ELR (cell line): ENCODE measurements at places on chromosomes 12 and 14.

- DNase-seq = no peak
Observed at GRCh38 chr12:57235017-57235727, 5.7 kb downstream of the SHMT2 start.

DNA sequence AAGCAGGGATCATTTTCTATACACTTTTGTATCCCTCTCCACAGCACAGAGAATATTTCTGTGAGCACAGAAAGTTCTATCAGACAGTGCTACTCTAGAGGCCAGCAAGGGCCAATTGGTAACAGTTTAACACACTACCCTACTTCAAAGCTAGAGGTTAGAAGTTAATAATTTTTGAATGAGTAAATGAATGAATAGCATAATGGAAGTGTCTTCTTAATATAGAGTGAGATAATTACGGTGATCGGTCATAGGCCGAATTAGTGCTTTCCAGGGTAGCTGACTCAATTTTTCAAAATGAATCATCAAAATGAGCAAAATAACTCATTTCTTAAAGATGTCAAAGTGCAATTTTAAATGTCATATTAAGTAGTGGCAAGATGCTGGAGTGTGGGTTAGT lies 67.0 kb upstream of the CCDC198 start:
- no peak for DNase-seq

DNA sequence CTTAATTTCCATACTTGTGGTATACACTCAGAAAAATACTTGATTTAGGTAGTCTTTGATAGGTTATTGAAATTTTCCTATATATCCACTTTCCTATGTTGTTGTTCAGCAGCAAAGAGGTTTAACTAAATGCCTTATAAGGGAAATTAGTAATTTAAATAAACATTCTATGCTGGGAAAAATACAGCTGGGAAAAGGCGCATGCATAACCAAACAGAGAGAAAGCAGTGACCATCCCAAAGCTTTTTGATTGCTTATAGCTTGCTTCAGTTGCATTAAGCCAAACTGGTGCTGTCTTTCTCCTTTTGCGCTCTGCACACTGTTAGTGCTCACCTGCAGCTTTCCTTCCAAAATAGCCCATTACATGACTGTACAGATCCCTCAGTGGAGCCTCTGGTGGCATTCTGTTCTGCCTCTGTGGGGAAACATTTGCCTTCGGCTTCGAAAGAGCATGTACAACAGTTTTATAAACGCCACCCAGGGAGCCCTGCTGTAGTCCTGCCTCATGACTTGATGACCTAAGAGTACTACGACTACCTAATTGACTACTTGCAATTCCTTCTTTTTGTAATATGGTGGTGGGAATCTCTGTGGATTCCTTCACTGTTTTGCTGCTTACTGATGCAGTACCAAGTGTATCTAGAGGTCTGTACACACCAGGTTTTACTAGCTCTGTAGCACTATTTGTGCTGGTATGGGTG lies 120.8 kb downstream of the RALGAPA1 start:
- DNase-seq = no peak

DNA sequence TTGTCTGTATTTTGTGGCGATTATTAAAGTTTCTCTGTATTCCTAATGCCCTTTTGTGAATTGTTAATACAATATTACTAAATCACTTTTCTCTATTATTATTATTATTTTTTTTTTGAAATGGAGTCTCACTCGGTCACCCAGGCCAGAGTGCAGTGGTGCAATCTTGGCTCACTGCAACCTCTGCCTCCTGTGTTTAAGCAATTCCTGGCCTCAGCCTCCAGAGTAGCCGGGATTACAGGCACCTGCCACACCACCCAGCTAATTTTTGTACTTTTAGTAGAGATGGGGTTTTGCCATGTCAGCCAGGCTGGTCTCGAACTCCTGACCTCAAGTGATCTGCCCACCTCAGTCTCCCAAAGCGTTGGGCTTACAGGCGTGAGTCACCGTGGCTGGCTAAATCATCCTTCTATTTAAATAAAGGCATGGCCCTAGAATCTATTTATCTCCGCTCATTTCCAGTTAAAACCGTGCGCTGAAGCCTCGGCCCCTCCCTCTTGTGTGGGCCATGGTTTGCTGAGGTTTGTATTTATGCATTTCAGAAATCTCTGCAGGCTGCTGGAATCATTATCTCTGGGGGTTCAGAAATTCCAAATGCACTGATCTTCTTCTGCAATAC lies 1136.4 kb upstream of the TMEM132C start:
- DNase-seq = no peak

DNA sequence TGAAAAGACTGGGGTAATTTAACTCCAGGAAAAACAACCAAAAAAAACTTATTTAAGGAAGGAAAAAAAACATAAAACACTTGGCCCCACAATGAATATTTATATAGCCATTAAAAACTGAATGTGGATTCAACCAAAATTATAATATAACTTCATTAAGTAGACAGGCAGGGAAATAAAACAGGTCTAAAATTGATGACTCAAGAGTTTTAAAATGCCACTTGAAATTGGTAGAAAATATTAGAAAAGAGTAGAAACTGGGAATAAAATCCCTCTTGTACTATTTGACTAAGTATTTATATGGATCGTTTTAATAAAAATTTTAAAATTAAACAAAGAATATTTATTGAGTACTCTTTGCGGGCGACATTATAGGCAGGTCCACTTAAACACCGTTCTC lies 28.8 kb downstream of the RPS6KA5 start:
- DNase-seq = no peak

DNA sequence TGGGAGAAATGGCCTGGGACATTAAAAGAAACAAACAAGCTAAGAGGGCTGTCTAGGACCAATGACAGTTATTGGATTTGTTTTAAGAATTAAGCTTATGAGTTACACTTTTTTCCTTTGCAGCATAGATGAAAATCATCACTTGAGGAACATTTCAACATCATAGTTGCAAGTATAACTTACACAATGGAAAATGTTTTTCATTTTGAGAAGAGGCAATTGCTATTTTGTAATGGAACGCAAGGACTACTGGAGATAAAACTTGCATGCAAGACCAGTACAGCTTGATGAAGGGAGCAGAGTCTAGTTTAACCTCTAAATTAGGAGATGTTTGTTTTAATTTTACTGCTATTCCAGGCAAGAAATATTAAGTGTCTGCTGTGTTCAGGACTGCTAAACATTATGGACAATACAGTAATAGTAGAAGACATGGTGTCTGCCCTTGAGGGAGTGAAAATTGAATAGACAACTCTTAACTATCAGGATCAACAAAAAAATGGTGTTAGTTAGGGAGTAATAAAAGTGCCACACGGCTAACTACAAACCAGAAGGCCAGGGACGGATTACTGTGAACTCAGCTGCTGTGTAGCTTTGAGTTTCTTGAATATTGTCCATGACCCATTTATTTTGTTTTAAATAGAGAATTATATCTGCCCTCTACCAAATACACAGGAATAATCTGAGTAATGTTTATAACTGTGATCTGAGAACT lies 374.5 kb downstream of the RAD51B start:
- DNase-seq = no peak

- no peak for DNase-seq
Observed at GRCh38 chr12:70581208-70581607, 56.0 kb downstream of the PTPRB start.

DNA sequence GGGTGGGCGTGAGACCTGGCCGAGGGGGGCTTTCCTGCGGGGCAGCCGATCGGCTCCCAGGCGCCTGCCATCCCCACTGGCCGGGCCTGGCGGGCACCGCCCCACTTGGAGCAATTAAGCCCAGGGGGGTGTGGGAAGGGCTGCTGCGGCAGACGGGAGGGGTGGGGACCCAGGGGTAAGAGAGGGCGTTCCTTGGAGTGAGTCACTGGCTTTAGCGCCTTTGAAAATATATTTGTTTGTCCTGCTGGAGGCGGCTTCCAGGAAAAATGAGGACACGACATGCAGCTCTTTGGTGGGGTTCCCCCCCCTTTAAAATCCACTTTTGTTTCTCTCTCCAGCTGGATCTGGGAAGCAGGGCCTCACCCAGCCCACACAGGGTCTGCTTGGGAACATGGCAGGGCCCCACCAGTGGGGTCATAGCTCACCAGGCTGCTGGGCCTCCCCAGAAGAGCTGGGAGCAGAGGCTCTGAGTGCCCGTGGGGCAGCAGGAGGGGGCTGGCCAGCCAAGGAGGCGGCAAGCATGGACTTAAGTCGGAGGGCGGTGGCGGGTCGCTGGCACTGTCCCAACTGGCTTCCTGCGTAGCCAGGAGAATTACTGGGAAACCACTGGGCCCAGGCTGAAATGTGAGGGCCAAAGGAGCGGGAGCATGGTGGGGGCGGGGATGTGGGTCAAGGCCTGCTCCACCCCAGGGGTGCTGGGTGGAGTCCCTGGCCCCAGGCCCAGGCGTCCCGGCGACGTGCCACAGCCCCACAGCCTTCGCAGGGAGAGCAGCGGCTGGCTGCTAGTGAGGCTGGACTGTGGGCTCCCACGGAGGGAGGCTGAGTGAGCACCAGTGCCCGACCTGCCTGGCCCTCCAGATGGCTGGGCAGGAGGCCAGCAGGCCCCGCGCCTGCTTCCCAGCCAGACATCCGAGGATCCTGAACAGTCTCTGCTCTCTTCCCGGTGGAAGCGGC lies 128.0 kb downstream of the RFLNA start:
- peak; percentile 87 for DNase-seq

- DNase-seq = no peak
Observed at GRCh38 chr12:55908726-55909512, 18.8 kb downstream of the PYM1 start.

GRCh38 chr14:72892103-72892878 lies 1.6 kb downstream of the DPF3 start:
- peak; percentile 69 for DNase-seq

DNA sequence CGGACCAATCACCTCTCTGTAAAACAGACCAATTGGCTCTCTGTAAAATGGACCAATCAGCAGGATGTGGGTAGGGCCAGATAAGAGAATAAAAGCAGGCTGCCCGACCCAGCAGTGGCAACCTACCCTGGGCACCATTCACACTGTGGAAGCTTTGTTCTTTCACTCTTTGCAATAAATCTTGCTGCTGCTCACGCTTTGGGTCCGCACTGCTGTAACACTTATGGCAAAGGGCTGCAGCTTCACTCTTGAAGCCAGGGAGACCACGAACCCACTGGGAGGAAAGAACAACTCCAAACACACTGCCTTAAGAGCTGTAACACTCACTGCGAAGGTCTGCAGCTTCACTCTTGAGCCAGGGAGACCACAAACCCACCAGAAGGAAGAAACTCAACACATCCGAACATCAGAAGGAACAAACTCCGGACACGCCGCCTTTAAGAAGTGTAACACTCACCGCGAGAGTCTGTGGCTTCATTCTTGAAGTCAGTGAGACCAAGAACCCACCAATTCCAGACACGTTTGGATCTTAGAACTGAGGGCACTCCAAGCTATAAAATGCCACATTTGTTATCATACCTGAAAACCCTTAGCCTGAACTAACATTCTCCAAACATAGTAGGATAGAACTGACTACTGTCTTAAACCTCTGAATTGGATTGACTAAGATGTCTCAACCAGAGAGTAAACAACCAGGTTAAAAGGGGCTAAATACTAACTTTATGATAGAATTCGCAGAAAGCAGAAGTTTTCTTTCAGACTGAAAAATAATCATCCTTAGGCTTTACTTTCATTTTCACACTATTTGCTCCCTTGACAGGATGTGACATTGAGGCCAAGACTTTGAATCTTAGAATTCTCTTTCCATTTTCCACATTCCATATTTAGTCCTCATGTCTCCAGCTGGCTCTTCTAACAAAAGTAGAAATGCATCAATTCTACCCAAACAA lies 33.6 kb downstream of the CDKL1 start:
- DNase-seq = peak; percentile 8

- peak; percentile 39 for DNase-seq
Observed at GRCh38 chr12:103326190-103326589, 169.6 kb downstream of the C12orf42 start.

- no peak for DNase-seq
Observed at GRCh38 chr12:92859650-92860386, 69.3 kb downstream of the EEA1 start.

- peak; percentile 18 for DNase-seq
Observed at GRCh38 chr12:64679487-64680001, 69.2 kb downstream of the RASSF3 start.

GRCh38 chr12:6307529-6307928 lies 3.0 kb upstream of the PLEKHG6 start:
- DNase-seq = no peak

GRCh38 chr12:119016715-119017114 lies 35.4 kb downstream of the SRRM4 start:
- no peak for DNase-seq

DNA sequence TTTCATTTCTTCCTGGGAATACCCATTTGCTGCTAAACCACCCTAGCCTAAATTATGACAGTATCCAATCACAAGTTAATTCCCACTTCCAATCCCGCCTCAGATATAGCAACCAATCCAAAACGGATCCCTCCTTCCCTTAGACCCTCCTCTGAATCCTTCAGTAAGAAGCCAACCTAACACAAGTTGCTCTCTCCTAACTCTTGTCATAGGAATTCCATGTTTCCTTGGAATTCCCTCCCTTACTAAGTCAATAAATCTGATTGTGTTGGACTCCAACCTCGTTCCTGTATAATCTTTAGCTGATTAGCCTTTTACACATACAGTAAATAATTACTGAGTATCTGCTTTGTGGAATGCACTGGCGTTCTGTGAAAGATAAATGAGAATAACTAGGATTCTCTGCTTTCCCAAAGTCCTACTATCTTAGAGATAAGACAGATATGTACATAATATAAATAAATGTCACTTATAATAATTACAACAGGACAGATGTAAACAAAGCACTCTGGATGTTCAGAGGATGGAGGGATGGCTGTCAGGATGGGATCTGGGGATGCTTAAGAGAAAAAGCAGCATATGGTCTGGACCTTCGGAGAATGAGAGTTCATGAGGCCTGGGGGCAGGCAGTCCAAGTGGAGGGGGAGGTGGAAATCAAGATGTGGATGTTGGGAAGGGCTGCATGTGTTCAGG lies 185.8 kb upstream of the SOX5 start:
- no peak for DNase-seq

DNA sequence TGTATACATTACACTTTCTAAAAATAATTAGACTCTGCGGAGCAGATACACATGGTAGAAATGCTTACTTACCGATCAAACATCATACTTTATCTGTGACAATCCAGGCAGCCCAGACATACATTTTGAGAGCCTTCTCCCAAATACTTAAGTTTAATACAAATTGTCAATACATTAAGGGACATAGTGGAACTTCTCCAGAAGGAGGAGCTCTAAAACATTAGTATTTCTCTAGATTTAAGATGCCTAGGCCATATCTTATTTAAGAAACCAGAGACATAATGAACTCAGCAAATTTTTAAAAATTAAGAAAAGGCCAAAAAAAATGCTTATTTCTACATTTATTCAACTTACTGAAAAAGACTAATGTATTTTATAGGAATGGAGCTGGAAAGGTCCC lies 16.1 kb downstream of the ACSM4 start:
- DNase-seq = peak; percentile 32

GRCh38 chr14:54606631-54607133 lies 39.8 kb downstream of the SAMD4A start:
- DNase-seq = peak; percentile 77
